ENCODE measurements at places on chromosomes 13 and 19.

GRCh38 chr19:15923702-15924101 is 10.6 kb downstream of the CYP4F11 start:
- H3K27ac ChIP-seq = no peak overlapping the region
- DNase-seq = no peak
- H3K36me3 ChIP-seq = no peaks in the 10 kb centered on the region
- H3K27me3 ChIP-seq = no peaks in the 10 kb centered on the region

GRCh38 chr13:20729633-20730585 is 26.4 kb downstream of the IL17D start:
- DNase-seq = no peak
- no peaks in the 10 kb centered on the region for H3K27me3 ChIP-seq
- H3K27ac ChIP-seq = no peak overlapping the region
- H3K4me1 ChIP-seq = no peaks in the 10 kb centered on the region
- no peak overlapping the region for H3K4me3 ChIP-seq
- H3K36me3 ChIP-seq = peaks cover 4% of the 10 kb centered on the region

DNA sequence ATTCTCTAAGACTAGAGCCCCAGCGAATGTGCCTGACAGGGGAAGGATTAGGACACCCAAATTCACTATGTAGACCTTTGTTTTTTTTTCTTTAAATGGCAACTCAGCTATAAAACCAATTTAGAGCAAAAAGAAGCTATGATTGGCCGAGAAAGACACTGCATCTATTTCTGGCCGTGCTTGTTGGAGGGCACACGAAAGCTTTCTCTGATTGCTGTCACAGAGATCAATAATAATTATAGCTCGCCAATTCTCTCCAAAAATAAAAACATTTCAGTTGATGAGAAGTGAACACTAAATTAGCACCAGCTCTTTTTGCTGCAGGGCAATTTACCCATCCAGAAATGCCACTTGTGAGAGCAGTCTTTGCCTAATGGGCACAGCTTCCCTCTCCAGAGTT is 31.2 kb downstream of the CBY2 start:
- peaks cover 8% of the 10 kb centered on the region for H3K27me3 ChIP-seq
- no peak overlapping the region for H3K27ac ChIP-seq
- no peak overlapping the region for H3K4me3 ChIP-seq
- H3K36me3 ChIP-seq = no peaks in the 10 kb centered on the region
- no peaks in the 10 kb centered on the region for H3K4me1 ChIP-seq
- DNase-seq = no peak

DNA sequence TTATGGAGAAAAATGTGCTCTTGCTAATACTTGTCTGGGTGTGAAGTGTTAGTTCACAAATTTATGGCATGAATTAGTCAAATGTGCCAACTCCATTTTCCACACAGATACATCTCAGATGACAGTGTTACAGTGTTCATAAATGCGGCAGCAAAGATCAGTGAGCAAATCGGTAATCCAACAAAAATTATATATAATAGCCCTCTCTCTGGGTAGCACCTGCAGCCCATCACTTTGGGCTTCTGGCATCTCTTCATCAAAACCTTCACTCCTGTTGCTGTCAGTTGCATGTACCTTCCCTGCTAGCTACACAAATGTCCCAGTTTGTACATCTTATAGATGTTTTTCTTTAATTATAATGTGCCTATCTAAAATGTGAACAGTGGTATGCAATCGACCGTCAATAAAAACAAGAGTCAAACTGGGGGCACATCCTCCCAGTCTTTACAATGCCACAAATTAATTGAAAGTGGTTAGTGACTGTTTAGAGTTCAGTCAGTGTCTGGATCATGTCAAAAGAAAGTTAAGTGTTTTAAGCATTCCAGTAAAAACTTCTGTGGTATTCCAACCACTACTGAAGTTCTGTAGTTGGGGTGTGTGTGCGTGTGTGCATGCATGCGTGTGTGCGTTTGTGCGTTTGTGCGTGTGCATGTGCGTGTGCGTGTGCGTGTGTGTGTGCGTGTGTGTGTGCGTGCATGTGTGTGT is 448.9 kb downstream of the DCT start:
- H3K27ac ChIP-seq = no peak overlapping the region
- H3K36me3 ChIP-seq = no peaks in the 10 kb centered on the region
- no peaks in the 10 kb centered on the region for H3K27me3 ChIP-seq

DNA sequence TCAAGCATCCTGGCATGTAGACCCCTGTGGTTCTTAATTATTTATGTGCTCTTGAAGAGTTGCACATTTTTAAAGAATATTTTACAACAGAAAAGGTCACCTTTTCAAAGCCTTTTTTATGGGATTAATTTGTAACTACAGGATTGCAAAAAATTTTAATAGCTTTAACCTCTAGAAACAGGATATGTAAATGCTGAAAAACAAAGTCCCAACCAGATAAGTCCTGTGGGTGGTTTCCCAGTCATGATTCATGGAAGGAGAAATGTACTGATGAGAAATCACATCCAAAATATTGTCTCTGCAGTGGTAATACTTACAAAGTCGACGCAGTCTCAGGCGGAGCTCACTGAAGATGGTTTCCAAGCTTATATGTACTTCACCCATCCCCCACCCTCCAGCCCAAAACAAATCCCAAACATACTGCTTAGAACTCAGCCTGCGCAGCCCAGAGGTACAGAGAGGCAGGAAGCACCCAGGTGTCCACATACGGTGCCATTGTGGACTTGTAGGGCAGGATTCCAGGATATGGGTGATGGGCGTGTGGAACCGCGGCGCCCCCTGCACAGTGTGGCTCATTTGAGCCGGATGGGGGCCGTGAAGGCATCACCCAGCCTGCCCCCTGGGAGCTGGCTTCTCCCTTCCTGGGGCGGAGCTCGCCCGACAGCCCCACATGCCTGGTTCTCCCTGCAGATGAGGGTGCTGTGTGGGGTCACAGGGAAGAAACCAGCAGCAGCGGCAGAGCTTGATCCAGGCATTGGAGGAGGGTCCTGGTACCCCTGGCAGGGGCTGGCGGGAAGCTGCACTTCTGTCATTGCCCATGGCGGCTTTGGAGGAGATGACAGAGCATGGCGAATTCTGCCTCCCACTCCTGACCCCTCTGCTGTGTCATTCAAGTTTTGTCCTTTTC is 101.2 kb downstream of the ATP11A start:
- H3K4me3 ChIP-seq = no peak overlapping the region
- no peak overlapping the region for H3K27ac ChIP-seq
- 0 out of 2 replicates have a peak, but pooled peaks cover 2% of the 10 kb centered on the region for H3K36me3 ChIP-seq
- DNase-seq = peak; percentile 64
- peaks cover 2% of the 10 kb centered on the region for H3K4me1 ChIP-seq

- no peaks in the 10 kb centered on the region for H3K27me3 ChIP-seq
- H3K27ac ChIP-seq = no peak overlapping the region
- no peak for DNase-seq
- H3K4me1 ChIP-seq = peaks cover 3% of the 10 kb centered on the region
Observed at GRCh38 chr13:74274916-74275315, 140.7 kb upstream of the KLF12 start.

- H3K27ac ChIP-seq = no peak overlapping the region
- H3K27me3 ChIP-seq = no peaks in the 10 kb centered on the region
- no peak for DNase-seq
- H3K36me3 ChIP-seq = peaks cover 40% of the 10 kb centered on the region
- H3K4me3 ChIP-seq = no peak overlapping the region
- peaks cover 8% of the 10 kb centered on the region for H3K4me1 ChIP-seq
Observed at GRCh38 chr19:15374105-15374651, 5.4 kb downstream of the AKAP8 start.
